ENCODE measurements at places on chromosomes 6 and 20.

GRCh38 chr20:51654495-51654894, 112.0 kb upstream of the NFATC2 start:
- DNase-seq = no peak

DNA sequence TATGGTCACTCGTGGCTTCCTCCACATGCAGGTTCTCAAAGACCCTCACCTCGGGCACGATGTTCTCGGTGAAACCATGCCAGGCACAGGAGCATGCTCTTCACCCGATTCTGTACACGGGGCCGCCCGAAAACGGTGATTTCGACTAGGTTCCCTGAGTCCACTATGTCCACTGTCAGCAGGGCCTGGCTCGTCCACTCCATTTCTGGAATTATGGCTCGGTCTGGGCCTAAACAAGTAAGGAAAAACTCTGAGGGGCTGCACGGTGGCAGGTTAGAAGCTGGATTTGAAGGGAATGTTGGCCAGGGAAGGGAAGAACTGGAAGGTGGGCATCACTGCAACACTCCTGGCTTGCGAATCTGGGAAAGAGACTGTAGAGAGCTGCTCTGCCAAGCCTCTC, 540 bp downstream of the OOEP start:
- no peak for DNase-seq

DNA sequence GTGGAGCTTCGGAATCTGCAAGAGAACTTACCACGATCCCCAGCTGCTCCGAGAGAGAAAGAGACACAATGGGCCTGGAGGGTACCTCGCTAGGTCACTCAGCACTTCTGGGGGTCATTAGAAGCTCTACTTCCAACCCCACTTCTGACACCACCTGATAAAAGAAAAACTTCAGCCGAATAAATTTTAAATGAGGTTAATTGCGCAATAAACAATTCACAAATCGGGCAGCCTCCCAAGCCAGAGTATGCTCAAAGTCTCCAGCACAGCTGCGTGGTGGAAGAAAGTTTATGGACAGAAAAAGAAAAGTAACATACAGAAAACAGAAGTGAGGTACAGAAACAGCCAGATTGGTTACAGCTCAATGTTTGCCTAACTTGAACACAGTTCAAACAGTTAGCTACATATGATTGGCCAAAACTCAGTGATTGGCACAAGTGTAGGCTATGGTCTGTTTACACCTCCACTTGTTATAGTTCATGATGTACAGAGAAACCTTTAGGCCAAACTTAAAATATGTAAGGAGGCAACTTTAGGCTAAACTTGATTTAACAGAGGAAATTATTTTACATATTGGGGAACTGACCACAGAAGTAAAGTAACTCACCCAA, 52.6 kb downstream of the COL11A2 start:
- DNase-seq = no peak

GRCh38 chr6:170363255-170363654, 56.7 kb downstream of the FAM120B start:
- DNase-seq = no peak

GRCh38 chr6:4301871-4302270, 166.5 kb upstream of the ECI2 start:
- no peak for DNase-seq

GRCh38 chr20:35856866-35857265, 85.1 kb downstream of the PHF20 start:
- DNase-seq = no peak

DNA sequence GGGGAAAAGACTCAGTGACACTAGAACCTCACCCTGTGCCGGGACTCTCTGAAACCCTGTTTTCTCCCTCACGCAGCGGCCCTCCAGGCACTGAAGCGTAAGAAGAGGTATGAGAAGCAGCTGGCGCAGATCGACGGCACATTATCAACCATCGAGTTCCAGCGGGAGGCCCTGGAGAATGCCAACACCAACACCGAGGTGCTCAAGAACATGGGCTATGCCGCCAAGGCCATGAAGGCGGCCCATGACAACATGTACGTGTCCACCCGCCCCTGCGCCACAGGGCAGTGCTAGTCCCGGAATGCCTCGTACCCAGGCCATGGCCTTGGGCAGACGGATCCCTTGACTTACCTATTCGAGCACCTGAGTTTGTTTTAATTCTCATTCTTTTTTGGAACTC, 37.2 kb downstream of the CHMP4B start:
- DNase-seq = no peak

DNA sequence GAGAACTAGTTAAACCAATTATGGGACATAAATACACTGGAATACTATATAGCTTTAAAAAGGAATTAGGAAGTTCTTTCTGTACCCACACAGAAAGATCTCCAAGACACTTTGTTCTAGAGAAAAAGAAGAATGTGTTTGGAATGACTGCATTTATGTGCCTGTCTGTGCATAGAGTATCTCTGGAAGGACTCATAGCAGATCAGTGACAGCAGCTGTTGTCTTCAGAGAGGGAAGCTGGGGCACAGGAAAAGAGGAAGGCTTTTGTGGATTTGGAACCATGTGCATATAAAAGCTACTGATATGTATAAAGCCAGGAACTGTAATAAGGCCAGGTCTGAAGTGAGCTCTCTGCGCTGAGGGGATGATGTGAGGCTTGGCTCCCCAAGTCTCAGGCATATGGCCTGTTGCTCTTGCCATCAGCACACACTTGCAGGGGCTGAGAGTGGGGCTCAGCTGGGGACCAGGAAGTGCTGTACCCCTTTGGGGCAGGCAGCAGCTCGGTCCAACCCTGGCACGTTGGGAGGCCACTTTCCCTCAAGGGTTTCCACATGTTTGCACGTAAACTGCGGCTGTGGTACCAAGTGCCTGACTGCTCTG, 31.8 kb upstream of the CCDC167 start:
- DNase-seq = no peak

GRCh38 chr20:45101333-45101850, 465 bp upstream of the KCNS1 start:
- no peak for DNase-seq

- no peak for DNase-seq
Observed at GRCh38 chr6:79170959-79171358, 63.5 kb downstream of the HMGN3 start.

Data from GOT3 (cell line).